ENCODE measurements at places on chromosomes 12 and 14.

DNA sequence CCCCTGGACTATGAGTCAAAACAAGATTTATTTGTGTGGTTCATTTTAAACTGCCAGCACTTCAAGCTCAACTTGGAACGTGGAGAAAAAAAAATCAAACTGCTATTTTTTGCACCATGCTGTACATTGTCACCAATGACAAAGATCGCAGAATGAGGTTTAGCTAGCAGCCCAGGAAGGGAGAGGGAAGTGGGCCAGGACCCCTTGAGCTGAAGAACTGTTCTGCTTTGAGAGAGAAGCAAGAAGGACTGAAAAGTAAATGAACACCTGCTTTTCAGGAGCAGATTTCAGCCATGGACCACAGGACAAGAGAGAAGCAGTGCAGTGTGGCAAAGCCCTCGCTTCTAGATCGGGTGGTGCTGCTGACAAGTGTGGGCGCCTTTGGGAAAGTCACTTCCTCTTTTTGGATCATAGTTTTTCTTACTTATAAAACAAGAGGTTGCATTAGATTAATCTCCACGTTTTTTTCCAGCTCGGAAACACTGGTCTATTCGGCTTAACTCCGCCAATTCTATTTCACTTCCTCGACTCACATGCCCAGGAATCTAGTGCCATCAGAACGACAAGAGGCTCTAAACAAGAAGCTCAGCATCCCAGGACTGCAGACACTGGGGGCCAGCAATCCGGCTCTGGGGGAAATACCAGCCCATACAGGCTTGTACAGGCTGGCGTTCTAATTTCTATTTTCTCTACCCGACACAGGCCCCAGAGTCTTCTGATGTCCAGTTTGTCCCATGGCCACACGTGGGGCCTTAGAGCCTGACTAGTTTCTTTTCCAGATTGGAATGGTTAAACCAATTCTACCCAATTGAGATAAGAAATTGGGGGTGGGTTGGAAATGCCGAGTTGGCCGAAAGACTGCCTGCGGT lies 129.9 kb downstream of the CRACR2A start:
- no peak for DNase-seq

- DNase-seq: no peak
Observed at GRCh38 chr12:25764409-25764808, 194.1 kb upstream of the RASSF8 start.

DNA sequence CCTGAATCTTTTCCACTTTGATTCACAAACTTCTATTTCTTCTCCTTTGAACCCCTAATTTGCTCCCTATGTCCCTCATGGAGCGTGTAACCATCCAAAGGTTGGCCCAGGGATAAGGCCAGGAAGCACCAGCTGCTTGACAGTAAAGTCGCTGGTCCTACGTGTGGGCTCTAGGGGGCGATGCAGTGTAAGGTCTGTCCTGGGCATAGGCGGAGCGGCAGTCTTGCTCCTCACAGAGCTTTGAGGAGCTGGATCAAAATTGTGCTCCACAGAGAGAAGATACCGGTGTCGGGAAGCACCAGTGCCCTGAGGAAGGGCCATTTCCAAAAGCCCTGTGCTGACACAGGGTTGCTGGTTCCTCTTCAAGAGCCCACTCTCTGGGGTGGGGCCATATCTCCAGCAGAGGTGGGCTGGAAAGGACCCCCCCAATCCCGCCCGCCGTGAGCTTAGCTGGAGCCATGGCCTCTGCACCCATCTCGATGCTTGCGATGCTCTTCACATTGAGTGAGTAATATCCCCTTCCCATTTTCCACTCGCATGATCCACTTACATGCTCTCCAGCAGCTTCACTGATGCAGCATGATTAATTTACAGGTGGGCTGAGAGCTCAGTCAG lies 49.9 kb upstream of the OR4E1 start:
- no peak for DNase-seq

DNA sequence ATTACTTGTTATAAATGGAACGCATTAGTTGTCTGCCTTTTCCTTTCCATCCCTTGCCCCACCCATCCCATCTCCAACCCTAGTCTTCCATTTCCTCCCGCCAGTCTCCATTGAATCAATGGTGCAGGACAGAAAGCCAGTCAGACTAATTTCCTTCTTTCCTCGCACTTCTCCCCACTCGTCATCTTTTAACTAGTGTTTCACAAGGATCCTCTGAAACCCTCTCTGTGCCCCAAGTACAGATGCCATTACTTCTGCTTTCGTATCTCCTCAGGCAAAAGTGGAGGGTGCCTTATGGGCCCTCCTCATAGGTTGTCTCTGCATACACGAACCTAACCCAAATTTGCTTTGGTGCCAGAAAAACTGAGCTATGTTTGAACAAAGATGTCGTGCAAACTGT lies 4.2 kb downstream of the DAZAP2 start:
- no peak for DNase-seq

GRCh38 chr12:109820816-109821381 lies 12.3 kb downstream of the TRPV4 start:
- DNase-seq: peak; percentile 32

DNA sequence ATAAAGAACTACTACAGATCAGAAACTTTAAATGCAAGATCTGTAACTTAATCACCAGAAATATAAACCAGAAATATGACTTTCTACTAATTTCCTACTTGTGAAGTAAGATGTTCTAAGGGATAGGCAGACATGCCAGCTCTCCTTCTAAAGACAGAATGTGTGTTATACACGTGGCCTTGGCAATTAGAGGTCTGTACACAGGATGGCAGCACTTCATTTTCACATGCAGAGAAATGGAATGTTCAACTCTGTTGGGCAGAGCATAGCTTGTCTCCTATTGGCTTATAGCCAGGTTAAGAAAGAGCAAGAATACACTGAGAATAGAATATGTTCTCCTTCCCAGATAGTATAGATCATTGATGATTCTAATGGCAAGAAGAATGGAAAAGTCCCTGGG lies 403.8 kb downstream of the DAD1 start:
- no peak for DNase-seq

DNA sequence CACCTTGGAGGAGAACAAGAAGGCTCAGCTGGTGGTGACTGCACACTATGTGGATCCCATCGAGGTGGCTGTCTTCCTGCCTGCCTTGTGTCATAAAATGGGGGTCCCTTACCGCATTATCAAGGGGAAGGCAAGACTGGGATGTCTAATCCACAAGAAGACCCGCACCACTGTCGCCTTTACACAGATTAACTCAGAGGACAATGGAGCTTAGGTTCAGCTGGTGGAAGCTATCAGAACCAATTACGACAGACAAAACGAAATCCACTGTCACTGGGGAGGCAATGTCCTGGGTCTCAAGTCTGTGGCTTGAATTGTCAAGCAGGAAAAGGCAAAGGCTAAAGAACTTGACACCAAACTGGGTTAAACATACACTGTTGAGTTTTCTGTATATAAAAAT lies 12.6 kb downstream of the TRAPPC6B start:
- no peak for DNase-seq

DNA sequence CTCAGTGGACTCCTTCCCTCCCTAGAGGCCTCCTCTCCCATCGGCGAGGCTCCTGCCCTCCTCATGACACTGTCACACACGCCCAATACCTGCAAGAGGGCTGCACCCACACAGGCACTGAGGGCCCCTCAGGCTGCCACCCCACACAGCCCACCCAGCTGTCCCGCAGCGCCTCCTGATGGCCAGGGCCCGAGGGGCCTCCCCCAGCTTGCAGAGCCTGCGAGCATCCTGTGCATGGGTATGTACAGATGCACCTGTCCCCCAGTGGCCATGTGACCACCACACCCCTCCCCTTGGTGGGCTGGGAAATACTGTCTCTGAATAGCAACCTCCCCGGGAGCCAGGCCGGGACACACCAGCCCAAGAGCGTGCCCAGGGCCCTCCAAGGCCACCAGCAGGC lies 19.0 kb upstream of the NUDT14 start:
- DNase-seq: no peak

All from retinal pigment epithelial cell (primary cell).